ENCODE measurements at places on chromosomes 6 and 20.

DNA sequence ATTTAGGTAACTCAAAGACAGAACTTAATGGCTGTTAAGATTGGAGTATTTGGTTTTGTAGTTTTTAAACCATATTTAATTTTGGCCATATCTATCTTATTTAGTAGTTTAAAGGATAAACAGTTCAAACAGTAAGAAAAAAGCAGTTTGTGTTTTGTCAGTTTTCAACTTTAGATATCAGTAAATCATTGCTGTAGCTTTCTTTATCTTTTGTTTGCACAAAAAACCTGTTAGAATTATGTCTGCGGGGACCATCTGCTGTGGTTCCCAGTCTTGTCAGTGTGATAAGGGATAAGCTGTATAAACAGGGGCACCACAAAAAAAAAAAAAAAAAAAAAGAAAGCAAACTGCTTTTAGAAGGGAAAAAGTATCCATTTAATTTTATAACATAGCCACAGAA, 40.9 kb downstream of the CDKAL1 start:
- no peak for DNase-seq

GRCh38 chr6:111358454-111358853, 124.6 kb downstream of the REV3L start:
- no peak for DNase-seq

DNA sequence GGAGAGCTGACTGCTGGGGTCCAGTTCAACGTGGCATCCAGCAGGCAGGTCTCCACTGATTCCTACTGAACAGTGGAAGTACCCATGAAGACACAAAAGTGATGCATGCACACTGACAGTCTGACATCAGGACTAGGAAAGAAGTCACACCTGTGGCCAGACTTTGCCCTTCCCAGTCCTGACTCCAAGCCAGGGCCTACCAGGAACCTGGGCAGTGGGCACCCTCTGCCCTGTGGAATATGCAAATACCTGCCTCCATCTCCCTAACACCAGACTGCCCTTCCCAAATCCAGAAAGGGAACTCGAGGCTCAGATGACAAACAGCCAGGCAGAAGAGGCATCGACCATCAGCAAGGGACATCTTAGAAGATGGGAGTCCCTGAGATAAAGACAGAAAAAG, 50.9 kb downstream of the SLC23A2 start:
- DNase-seq, result no peak

DNA sequence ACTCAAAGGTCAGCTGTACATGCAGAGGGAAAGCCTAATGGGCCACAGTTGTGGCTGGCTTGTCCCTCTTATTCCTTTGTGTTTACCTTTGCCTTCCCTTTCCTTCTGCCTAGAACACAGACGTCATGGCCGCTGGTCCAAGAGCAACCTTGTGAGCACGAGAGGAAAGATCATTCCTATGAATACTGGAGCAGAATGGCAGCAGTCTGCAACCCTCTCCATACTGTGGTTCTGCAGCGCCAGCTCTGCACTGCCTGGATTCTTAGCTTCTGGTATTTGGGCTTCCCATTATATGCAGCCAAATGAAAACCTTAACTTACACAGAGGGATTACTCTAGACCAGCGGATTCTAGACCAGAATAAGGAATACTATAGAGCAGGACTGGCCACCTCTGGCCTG, 12.4 kb downstream of the TBC1D7 start:
- no peak for DNase-seq

GRCh38 chr20:50009521-50010454, 27.0 kb downstream of the SNAI1 start:
- peak; percentile 44 for DNase-seq

DNA sequence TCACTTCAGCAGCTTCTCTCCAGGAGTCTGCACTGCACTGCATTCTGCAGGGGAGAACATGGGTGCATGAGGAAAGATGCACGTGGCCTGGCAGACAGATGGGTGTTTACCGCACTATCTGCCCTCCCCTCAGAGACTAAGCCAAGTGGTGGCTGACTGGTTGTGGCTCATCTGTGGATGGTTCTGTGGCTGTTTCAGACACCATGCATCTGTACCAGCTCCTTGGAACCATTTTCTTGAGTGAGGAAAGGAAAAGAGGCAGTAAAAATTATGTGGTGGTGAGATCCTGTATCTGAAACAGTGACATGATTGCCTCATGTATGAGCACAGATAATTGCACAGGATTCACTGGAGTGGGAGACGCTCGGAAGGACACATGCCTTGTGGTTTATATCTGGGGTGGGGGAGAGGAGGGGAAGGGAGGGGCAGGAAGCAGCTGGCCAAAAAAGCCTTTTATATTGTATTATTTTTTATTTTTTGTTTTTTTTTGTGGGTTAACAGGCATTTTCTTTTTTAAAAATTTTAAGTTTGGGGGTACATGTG, 161.7 kb downstream of the ERMARD start:
- DNase-seq, result no peak

GRCh38 chr6:142296975-142297604, 4.7 kb upstream of the ADGRG6 start:
- no peak for DNase-seq

GRCh38 chr6:113723182-113723581, 134.0 kb upstream of the MARCKS start:
- DNase-seq, result no peak
